ENCODE measurements at places on chromosomes 1 and 21.

DNA sequence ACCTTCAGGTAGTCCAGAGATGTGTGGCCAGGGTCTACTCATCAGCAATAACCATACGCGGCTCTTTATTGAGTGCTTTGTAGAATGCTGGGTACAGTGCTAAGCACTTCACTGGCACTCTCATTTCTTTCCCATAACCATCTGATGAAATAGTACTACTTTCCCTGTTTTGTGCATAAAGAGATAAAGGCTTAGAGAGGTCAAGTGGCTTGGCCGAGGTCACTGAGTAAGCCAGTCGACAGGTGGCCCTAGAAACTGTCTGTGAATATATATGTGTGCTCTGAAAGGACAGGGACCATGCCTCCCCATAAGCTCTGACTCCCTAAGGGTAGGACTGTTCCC lies 52.8 kb downstream of the NENF start:
- DNase-seq, result no peak

DNA sequence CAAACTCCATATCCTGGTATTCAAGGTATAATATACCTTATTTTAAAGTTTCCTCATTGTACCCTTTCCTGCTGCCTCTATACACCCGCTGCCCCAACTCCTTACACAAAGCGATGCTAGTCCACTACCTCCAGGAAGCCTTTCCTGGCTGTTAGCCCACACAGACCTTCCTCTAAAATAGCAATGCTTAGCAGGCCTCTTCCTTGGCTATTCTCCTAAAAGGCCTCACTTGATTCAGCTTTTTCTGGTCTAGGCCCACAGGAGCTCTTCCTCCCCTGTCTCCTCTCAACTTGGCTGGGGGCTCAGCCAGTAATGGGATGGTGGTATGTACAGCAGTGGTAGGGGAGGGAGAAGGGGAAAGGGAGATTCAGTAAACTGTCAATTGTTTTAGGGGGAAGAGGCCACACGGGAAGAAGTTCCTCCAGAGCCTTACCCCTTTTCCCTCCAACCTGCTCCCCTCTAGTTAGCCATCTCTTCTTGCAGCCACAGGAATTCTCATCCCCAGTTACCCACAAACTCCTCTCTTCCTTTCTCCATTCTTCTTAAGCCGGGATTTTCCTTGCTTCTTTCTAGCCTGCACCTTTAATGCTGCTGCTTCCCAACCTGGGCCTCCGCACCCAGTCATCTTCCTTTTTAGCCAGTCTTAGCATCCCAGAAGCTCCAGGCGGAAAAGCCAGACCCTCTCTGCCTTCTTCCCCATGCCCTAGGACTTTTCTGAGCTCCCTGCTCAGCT lies 2.6 kb downstream of the LRRC41 start:
- no peak for DNase-seq

DNA sequence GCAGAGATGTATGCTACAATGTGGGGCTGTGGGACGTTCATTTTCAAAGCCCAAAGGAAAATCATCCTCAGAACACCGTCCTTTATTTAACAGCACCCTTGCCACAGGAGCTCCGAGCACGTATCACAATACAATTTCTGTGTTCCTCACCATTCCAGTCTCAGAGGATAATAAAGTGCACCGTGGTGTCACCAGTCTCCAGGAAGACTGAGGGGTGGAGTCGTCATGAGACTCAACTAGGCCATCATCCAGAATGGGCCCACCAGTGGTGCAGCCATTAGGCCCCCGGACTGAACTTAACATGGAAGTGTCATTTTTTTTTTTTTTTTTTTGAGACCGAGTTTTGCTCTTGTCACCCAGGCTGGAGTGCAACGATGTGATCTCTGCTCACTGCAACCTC lies 17.2 kb downstream of the SEC16B start:
- DNase-seq, result no peak

DNA sequence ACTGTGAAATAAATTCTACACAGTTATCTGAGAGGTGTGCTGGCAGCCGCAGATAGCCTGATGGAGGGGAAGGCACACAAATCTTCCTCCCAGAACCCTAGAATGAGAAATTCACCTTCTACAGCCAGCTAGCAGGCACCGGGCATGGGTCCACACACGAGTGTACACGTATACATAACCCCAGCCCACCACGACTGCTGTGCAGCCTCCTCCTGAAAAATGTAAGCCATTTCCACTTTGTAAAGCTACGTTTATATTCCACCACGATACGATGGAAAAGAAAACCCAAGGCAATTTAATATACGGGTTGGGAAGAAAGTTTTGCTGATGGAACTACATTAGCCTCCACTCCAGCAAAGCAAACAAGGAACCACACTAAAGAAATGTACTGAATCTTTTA lies 1.8 kb downstream of the BTG3 start:
- no peak for DNase-seq

GRCh38 chr1:160367516-160367900 lies 637 bp downstream of the NHLH1 start:
- no peak for DNase-seq

GRCh38 chr1:212962509-212962908 lies 12.2 kb downstream of the VASH2 start:
- no peak for DNase-seq

DNA sequence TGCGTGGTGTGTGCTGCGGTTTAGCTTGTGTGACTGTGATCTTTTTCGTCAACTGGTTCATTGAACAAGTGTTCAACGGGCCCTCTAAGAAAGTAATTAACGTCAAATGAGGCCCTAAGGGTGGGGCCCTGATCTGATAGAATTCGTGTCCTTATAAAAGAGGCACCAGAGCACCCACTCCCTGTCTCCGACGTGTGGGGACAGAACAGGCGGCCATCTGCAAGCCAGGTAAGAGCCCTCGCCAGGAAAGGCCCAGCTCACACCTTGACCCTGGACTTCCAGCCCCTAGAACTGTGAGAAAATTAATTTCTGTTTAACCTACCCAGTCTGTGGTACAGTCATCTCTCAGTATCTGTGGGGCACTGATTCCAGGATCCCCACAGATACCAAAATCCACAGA lies 20.4 kb upstream of the SAMD11 start:
- DNase-seq, result no peak

- DNase-seq, result peak; percentile 66
Measured at GRCh38 chr1:197921235-197922069, 4.3 kb downstream of the LHX9 start.

- no peak for DNase-seq
Measured at GRCh38 chr1:196558411-196558810, 49.8 kb downstream of the KCNT2 start.

GRCh38 chr1:218836264-218836663 lies 337.4 kb upstream of the LYPLAL1 start:
- DNase-seq, result no peak

GRCh38 chr1:240962086-240962485 lies 350.1 kb upstream of the GREM2 start:
- DNase-seq, result no peak

DNA sequence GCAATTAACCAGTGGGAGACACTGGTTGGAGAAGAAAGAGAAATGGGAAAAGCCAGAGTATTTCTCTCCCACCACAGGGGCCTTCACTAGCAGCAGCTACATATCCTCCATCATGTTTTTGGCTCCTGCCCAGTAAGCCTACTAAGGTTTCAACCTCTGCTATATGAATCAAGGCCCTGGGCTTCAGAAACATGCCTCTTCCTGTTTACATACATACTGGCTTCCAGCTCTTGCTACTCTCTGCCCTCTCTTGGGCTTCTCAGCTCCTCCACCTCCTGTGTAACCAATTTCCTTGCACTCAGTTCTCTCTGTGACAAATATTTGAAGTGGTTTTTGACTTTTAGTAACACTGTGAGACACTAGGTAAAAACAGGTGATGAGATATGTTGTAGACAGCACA lies 80.8 kb downstream of the LRRC7 start:
- DNase-seq, result no peak

DNA sequence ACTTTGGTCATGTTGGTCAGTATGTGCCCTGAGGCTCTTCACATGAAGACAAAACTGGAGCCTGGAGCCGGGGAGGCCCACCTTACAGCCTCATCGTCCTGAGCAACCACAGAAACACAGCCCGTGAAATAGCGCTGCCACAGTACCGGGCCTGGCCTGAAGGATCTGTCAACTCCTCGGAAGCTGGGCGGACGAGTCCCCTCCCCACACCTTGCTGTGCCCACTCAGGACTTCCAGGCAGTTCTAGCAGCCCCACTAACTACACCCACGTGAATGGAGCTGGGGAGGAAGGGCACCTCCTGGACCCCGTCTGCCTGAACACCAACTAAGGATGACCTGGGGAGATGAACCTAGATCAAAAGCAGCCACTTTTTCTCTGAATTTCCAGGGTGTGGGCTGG lies 24.7 kb downstream of the SDE2 start:
- DNase-seq, result no peak

GRCh38 chr1:1250786-1251284 lies 4.3 kb upstream of the C1QTNF12 start:
- DNase-seq, result no peak

DNA sequence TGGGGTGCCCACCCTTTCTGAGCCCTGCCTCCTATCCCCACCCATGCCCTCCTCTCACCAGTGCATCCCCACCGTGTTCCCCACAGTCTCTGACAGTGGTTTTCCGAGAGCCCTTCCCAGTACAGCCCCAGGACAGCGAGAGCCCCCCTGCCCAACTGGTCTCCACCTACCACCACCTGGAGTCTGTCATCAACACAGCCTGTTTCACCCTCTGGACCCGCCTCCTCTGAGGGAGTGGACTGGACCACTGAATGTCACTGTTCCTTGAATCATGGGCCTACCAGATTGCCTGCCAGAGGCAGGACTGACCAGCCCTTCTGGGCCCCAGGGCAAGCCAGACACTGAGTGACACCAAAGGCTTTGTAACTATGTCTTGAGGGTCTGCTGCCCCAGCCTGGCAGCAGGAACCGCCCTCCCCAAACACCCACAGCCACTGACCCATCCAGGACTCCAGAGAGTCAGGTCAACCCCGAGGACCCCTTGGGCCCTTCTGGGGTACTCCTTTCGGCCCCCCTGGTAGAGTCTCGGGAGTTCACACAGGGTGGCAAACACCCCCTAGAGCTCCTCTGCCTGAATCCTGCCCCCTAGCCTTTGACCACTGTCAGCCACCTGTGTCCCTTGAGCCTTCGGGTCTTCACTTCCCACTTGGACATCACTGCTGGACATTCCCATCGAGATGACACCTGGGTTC lies 3.3 kb downstream of the HYI start:
- DNase-seq, result no peak

DNA sequence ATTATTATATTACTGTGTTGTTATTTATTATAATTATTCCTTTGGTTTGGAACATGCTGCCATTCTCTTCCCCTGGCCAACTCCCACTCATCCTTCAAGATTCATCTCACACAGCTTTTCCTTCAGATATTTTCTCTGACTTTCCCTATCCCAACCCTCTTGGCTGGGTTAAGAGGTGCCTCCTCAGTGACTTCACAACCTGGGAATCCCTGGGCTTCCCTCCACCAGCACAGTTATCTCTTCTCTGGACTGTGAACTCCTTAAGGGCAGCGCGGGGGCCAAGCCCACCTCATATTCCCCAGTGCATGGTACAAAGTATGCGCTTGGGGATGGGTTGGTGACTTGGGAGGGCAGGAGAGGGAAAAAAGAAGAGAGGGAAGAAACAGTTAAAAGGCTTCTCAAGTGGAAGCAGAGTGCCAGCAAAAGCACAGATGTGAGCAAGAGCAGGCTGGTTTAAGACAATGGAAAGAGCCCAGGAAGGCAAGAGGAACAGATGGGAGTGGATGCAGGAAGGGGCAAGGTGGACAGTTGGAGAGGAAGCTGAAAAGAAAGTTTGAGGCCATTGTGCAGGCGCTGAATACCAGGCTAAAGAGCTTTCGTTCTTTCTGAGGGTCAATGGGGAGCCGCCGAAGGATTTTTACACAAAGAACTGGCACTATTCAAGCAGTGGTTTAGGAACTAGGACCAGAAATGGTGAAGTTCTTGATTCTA lies 132.3 kb downstream of the BEND5 start:
- DNase-seq, result peak; percentile 66

DNA sequence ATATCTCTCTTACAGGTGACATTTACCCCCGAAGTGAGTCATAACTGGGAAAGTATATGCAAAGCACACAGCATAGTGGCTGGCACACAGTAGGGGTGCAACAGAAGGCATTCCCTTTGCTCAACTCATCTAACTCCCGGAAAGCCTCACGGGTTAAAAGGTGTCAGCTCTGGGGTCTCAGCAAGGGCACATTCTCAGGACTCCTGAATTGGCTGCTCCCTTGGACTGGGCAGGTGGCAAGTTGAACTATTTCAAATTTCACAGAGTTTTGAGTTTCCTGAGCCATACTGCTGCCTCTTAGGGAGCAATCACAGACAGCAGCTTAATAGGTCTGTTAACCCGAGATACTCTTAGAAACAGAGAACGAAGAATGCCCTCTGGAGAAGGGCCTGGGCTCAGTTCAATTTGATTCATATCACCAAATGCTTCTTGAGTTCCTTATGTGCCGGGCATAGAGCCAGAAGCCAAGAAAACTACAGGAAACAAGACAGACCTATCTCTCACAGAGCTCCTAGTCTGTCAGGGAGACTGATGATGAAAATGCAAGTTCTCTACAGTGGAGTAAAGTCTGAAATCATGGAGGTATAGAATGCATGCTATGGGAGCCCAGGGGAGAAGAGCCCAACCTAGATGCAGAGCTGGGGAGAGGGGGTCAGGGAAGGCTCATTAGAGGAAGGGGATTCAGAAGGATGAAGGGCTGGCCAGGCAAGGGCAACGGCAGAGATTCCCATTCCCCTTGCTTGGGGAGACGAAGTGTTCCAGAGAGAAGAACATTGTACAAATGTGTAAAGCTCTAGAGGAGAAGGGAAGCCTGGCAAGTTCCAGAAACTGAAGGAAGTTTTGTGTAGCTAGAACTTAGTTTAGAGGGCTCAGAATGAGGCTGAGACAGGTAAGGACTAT lies 143.9 kb upstream of the HMGB4 start:
- no peak for DNase-seq

DNA sequence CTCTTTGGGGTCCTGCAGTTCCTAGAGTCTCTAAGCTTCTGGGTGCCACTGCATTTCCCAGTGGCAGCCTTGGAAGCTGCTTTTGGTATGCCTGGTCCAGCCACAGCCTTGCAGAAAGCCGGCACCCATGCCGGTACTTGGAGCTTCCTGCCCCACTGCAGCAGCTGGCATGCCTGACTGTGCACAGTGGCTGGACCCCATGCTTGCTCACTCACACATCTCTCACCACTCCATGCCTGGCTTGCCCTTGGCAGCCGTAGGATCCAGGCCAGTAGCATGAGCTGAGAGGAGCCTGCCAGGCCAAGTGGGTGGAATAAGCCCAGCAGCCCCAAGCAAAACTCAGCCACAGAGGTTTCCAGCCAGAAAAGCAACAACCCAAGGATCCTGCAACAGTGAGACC lies 20.3 kb upstream of the FNBP1L start:
- no peak for DNase-seq

- DNase-seq, result peak; percentile 68
Measured at GRCh38 chr21:35929901-35930300, 130.4 kb downstream of the SETD4 start.

GRCh38 chr1:173530795-173531693 lies 53.9 kb downstream of the PRDX6 start:
- DNase-seq, result no peak

GRCh38 chr1:99577313-99577712 lies 68.6 kb upstream of the PALMD start:
- DNase-seq, result peak; percentile 8

GRCh38 chr1:7962636-7963377 lies 1.3 kb downstream of the PARK7 start:
- DNase-seq, result no peak

Data from eye (tissue), 1 donor.